ENCODE measurements at places on chromosomes 16 and 17.

DNA sequence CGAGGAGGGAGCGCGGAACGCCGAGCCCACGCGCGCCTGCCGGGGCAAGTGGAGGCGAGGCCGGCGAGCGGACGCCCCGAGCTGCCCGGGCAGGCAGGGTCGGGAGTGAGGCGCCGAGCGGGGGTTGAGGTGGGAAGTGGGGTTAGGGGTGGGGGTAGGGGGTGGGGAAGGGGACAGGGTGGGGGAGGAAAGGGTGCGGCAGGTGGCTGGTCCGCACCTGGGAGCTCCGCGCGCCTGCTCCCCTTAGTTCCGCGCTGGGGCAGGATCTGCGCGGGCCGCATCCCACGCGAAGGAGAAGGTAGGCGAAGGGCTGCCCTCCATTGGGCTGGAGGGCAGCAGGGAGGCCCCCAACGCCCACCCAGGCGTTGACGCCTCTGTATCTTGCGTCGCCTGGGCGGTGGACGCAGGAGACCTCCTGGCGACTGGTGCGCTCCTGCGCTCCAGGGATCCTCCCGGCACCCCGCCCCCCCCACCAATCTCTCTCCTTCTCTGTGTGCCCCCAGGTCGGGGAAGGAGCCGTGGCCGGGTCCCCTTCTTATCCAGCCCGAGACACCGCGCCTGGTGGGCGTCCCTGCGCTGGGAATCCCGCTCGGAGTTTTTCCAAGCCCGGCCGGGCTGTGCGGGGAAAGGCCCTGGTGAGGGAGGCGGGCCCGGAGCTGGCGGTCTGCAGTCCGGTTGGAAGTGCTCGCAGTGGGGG is 51.3 kb upstream of the AMZ2 start:
- no peak for DNase-seq

DNA sequence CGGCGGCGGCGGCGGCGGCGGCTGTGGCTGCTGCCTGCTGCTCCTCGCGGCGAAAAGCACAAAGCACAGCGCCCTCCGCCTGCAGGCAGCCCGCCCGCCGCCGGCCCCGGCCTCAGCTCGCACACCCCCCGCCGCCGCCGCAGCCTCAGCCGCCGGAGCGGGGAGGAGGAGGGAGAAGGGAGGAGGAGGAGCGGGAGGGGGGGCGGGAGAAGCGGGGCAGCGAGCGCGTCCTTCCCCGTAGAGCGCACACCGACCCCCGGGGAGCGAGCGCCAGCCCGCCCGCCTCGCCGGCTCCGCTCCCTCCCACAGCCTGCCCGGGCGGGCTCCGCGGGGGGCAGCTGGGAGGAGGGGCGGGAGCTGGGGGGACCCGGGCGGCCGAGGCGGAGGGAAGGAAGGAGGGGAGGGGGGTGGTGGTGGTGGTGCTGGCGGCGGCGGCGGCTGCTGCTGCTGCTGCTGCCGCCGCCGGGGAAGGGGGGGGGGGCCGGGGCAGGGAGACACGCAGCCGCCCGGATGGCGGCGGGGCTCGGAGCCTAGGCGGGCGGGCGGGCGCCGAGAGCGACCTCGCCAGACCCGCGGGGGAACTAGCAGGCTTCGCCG is at the start of gene UBTF:
Gene UBTF, minus strand, starts transcription at position 60 of the 597 bp plus-strand sequence. CDS start 1,446 bp downstream, outside the sequence.
- no peak for DNase-seq

DNA sequence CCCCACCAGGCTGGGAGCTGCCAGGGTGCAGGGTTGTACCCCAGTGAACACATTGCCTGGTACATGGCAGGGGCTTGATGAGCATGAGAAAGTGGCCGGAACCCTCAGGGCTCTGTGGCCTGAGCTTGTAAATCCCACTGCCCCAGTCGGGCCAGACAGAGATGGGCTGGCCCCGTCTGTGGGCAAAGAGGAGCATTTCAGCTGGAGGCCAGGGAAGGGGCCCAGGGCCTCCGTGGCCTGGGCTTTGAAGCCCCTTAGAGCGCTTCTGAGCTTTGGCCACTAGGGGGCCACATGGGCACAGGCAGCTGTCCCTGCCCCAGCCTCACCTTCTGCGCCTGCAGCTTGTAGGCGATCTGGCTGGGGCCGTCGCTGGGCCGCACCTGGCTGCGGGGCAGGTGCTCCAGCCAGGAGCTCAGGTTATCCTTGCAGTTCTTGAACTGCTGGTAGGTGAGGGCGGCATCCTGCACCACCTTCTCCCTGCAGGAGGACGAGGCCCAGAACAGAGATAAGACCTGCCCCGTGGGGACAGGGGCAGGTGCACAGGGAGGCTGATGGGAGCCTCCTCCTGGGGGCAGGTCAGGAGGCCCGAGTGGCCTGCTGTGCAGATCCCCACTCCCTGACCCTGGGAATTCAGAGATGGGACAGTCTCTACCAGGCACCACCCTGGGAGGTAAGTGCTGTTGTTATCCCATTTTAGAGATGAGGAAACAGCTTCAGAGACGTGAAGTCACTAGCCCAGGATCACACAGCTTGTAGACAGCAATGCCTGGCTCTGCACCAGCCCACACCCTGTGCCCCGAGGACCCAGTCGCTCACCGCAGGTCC is 12.8 kb downstream of the EVPL start:
- DNase-seq = no peak

DNA sequence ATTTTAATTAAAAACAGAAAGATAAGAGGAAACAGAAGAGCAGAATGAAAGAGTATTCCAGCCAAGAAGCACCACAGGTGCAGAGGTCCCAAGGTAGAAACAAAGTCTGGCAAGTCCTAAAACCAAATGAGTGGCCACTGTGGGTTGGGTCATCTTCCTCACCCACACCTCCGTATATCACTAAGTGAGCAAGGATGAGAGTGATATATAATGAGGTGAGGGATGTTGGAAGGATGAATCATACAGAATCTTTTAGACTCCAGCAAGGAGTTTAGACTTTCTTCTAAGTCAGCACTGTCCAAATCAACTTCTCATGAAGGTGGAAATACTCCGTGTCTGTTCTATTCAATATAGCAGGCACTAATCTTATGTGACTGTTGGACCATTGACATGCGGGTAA is 70.8 kb downstream of the SHISA9 start:
- DNase-seq = no peak

DNA sequence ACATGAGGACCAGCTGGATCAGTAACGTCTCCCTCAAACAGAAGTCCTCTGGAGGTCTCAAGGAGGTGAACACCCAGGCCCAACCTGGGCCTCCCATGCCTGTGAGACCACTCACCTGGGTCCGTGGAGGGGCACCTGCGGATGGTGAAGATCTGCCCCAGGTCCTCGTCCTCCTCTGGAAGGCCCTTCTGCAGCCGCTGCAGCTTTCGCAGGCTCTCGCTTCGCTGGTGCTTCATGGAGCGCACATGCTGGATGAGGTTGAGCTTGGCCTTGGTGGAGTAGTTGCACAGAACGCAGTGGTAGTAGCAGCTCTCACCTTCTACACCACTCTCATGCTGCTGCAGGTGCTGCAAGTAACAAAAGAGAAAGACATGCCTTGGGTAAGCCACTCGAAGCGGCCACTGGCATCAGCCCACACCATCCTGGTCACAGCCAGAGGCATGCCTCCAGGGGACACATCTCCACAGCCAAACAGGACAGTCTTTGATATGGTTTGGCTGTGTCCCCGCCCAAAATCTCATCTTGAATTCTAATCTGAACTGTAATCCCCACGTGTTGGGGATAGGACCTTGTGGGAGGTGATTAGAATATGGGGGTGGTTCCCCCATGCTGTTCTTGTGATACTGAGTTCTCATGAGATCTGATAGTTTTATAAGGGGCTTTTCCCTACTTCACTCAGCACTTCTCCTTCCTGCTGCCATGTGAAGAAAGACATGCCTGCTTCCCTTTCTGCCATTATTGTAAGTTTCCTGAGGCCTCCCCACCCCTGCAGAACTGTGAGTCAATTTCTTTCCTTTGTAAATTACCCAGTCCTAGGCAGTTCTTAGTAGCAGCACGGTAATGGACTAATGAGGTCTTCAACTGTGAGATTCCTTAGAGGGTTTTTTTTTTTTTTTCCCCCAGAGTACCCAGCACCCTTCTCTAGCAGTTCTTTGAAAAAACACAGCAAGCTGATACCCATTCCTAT is 158.0 kb downstream of the ZFHX3 start:
- DNase-seq = no peak

All from epithelial cell of prostate (primary cell).